ENCODE measurements at places on chromosomes 12 and 14. TPM values are rescaled to one million over a fixed set of nuclear protein-coding genes. Genes with fewer than 3 reads are reported as not detected.

GRCh38 chr12:54000116-54001114 lies at the start of gene HOXC9:
HOXC9 (plus strand) TSS chr12:54000161; CDS start chr12:54000189, 28 bp downstream.
- DNase-seq = no peak

DNA sequence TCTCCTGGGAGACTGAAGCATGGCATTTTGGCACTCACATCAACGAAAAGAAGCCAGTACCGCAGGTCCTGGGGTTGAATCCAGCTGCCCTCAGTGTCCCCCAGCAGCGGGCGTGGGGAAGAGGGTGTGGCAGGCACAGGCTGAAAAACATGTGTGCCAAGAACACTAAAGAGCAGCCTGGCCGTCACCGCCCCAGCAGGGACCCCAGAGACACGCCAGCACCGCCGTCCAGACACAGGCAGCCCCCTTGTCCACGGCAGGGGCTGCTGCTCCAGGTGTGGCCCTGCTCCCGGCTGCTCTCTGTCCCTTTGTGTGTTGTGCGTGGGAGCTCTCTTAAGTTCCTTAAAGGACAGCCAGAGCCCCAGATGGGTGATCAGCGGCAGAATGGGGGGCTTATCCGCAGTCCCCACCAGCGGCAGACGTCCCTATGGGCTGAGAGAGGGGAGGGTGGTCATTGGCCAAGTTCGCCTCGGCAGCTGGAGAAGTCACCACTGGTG lies 556 bp downstream of the PHETA1 start:
- no peak for DNase-seq

- no peak for DNase-seq
Measured at GRCh38 chr14:72879431-72879830, 14.5 kb downstream of the DPF3 start.

DNA sequence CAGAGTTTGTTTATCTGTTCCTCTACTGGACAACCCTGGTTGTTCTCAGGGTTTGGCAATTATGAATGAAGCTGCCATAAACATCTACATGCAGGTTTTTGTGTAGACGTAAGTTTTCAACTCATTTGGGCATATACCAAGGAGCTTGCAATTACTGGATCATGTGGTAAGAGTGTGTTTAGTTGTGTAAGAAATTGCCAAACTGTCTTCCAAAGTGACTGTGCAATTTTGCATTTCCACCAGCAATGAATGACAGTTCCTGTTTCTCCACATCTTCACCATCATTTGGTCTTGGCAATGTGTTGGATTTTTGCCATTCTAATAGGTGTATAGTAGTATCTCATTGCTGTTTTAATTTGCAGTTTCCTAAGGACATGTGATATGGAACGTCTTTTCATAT lies 39.8 kb upstream of the FBXO33 start:
- no peak for DNase-seq

DNA sequence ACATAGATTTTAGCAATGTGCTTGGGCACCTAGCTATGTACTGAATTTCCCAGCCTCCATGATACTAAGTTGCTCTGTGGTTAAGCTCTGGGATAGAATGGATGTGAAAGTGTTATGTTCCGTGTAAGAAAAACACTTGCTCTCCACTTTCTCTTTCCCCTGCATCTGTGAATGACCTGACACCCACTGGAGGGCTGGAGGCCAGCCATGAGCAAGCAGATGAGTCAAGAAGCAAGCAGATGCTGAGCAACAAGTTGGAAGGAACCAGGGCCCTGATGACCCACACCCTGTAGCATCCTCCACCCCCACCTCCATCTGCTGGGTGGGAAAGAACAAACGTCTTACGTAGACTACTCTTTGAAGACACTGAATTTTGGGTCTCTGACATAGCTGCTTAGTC lies 56.6 kb downstream of the EID3 start:
- no peak for DNase-seq

DNA sequence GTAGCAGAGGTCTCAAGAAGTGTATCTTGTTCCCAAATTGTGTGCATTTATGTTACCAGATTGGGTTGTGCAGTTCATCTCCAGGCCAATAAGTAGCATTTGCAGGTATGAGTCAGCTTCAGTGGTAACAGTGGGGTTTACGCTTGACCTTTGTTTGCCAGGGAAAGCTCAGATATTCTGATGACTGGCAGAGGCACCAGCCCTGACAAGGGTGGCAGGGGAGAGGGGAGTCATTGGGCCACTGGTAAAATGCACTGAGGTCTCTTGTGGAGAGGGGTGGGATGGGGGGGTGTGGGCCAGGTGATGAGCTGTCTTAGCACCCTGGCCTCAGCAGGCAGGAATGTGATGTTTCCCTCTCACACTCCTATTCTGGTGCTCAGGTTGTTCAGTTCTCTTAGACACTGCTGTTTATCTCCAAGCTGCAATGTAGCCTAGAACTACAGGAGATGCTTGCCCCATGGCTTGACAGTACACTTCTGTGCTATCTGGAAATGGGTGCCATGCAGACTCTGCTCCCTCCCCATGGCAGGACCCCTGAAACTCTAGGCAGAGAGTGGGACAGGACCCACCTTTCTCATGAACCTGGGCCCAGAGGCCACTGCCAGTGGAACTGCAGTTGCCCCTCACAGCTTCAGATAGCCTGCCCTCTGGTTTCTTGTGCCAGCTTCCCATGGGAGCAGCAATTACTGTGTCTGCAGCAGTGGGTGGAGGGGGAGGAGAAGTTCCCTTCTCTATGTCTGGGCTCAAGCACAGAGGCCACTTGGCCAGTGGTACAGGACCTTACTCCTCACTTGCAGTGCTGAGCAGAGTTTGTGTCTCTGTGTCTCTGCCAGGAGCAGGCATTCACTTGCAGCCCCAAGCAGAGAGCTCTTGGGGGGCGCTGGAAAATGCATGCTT lies 31.9 kb downstream of the USP15 start:
- no peak for DNase-seq

DNA sequence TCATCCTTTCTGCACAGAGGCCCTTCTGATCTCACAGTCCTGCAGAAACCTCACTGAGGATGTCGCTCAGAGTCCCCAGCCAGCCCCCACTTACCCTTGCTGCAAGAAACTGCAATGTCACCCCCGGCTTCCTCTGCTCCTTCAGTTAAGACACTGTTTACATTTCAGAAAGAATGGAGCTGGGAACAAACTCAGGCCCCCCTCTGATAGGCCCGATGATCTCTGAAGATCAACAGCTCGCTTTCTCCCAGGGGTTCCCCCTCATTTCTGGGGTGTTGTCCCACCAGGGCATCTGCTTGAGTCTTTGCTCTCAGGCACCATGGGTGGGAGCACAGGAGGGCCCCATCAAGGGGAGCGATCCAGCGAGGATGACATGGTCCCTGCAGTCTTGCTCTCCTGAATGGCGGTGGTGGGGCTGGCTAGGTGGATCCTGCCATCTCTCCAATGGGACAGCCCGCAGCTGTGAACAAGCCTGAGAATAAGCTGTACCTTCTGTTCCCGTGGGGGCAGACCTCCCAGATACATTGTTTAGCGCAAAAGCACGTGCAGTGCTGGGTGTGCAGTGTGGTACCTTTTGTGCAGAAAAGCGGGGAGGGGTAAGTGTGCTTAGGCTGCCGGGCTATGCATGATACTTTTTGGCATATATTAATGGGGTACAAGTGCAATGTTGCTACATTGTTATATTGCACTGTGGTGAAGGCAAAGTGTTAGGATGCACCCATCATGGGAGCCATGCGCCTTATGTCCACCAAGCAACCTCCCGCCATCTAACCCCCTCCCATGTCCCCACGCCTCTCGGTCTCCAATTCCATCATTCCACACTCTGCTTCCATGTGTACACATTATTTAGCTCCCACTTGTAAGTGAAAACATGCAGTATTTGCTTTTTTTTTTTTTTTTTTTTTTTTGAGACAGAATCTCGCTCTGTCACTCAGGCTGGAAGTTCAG lies 6.7 kb upstream of the NCOR2 start:
- no peak for DNase-seq

DNA sequence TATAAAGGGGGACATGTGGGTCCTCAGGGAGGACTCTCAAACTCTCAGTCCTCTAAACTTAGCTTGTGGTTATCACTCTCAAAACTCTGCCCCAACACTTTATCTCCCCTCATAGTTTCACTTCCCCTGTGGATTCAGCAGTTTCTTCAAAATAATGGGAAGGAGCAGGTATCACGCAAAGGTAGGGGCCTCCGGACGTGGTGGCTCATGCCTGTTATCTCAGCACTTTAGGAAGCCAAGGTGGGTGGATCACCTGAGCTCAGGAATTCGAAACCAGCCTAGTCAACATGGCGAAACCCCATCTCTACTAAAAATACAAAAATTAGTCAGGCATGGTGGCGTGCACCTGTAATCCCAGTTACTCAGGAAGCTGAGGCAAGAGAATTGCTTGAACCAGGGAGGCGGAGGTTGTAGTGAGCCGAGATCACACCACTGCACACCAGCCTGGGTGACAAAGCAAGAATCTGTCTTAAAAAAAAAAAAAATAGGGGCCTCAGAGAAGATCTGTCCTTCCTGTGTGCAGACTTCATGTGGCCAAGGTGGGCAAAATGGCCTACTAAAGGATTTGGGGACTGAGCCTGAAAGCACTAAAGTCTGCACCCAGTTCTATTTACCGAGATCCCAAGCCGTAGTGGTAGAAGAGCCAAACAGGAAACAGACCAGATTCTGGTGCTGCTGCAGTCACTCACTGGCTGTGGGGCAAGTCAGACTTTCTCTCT lies 6.4 kb downstream of the ITGB7 start:
- DNase-seq = no peak

GRCh38 chr12:23049180-23049579 lies 424.2 kb downstream of the ETNK1 start:
- no peak for DNase-seq

DNA sequence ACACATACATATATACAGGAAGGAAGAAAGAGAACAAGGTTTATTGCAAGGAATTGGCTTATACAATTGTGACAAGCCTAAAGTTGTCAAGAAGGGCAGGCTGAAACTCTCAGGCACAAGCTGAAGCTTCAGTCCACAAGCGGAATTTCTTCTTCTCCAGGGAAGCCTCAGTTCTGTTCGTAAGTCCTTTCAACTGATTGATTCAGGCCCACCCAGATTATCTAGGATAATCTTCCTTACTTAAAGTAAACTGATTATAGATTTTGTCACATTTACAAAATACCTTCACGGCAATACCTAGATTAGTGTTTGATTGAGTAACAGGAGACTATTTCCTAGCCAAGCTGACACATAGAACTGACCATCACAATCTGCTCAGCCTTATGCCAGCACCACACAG lies 81.5 kb upstream of the TMEM260 start:
- no peak for DNase-seq

- no peak for DNase-seq
Measured at GRCh38 chr14:70827347-70827746, 18.0 kb upstream of the MAP3K9 start.

DNA sequence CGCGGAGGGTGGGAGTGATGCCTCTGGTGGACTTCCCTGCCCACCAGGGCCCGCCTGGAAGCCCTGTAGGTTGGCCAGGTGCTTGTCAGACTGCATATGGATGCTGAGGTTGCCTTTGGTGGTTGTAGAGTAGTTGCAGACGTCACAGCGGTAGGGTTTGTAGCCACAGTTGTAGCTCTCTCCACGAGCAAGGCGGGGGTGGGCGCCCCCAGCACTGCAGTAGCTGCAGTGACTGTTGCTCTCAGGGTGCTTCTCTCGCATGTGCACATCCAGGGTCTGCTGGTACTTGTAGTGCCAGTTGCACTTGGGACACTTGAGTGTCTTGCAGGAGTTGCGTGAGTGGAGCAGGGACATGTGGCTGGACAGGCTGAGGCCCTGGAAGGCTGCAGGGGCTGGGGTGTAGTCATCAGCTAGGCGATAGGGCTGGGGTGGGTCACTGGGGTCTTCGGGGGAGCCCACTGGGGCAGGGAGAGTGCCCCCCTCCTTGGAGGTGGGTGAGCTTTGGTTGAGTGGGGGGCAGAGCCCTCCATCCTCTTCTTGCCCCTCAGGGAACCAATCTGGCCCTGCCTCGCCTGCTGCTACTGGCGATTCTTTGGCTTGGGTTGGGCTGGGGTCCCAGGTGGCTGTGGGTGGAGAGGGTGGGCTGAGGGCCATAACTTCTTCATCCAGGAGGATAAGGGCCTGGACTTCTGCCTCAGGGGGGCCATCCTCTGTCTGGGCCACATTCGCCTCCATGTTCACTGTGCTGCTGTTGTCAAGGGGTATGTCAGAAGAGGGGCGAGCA lies 17.7 kb downstream of the ZFHX2 start:
- DNase-seq = no peak

DNA sequence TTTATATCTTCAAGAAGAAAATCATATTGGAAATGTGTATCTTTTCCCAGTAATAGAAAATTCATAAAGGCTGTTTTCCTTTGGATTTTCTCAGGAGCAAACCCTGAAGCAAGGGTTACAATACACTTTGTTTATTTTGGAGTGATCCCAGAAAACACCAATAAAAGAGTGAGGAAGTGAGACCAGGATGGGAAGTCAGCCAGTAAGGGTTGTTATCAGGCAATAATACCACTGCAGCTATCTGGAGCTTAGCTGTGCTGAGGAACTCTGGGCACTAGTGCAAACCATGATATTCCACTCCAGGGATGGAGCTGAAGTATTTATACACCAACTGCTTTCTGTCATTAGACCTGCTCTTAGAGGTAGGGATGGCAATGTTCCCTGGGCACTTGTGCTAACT lies 1002.3 kb downstream of the FLRT2 start:
- DNase-seq = no peak

- no peak for DNase-seq
Measured at GRCh38 chr12:71492604-71493003, 53.0 kb downstream of the LGR5 start.

GRCh38 chr12:121827351-121828099 lies 23.7 kb downstream of the SETD1B start:
- no peak for DNase-seq

DNA sequence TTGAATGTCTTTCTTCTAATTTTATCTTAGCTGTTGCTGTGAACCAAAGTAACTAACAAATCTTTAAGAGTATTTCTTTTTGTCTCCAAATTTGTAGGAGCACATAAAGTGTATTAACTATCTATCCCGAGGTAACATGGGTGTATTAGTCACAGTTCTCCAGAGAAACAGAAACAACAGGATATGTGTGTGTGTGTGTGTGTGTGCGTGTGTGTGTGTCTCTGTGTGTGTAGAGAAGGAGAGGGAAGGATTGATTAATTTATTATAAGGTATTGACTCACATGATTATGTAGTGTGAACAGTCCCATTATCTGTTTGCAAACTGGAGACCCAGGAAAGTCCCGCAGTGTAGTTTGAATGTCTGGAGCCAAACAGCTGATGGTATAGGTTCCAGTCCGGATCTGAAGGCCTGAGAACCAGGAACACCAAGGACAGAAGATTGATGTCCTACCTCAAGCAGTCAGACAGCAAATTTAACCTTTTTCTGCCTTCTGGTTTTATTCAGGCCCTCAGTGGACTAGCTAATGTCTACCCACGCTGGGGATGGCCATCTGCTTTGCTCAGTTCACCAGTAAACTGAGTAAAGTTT lies 14.4 kb downstream of the G2E3 start:
- no peak for DNase-seq

MYH7 gene
- total RNA-seq = not detected

LMNTD1 gene
- total RNA-seq = not detected

SRRM4 gene
- total RNA-seq = not detected

BIN2 gene
- 4.2 TPM for total RNA-seq

TAS2R7 gene
- not detected for total RNA-seq

GALNT6 gene
- total RNA-seq = 67.2 TPM

ZCCHC8 gene
- total RNA-seq = 6.4 TPM

AMN1 gene
- total RNA-seq = 0.75 TPM

NRXN3 gene
- total RNA-seq = 21.0 TPM

TTC9 gene
- not detected for total RNA-seq
